CD4-positive, alpha-beta T cell (primary cell): ENCODE measurements at places on chromosomes 12 and 14.

DNA sequence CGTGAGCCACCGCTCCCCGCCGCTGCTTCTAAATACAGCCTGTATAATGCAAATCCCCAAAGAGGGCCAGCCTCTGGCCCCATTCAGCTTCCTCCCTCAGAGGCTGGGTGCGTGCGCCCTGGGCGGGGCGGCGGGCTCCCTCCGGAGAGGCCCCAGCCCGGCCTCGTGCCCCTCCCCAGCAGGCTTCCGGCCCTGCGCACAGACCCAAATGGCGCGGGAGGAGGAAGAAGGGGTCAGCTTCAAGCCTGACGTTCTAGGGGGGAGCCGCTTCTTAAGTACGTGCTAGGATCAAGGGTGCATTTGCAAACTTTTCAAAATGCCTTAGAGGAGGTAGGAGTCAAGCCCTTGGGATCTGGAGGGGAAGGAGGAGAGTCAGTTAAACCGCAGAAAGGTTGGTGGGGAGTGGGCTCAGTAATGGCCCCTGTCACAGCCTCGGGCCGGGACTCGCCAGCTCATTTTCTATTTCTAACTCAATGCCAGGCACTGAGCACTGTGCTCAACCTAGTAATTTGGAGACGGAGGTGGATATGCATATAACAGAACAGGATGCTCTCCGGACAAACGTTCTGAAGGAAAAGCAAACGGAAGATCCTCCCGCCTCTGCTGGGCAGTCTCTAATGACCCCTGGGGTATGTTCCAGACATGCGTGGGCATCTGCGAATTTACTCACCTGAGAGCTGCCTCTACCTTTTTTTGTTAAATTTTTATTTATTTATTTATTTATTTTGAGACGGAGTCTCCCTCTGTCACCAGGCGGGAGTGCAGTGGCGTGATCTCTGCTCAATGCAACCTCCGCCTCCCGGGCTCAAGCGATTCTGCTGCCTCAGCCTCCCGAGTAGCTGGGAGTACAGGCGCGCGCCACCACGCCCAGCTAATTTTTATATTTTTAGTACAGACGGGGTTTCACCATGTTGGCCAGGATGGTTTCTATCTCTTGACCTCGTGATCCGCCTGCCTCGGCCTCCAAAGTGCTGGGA, 32.3 kb downstream of the NINJ2 start:
- DNase-seq, result peak; percentile 41

- no peak for DNase-seq
Observed at GRCh38 chr12:110705309-110705708, 16.4 kb upstream of the HVCN1 start.

GRCh38 chr12:30461026-30461615, 234.5 kb downstream of the IPO8 start:
- no peak for DNase-seq

GRCh38 chr12:12979126-12979525, 20.9 kb downstream of the HEBP1 start:
- no peak for DNase-seq

- DNase-seq, result peak; percentile 44
Observed at GRCh38 chr12:1122786-1123185, 131.8 kb downstream of the ERC1 start.

DNA sequence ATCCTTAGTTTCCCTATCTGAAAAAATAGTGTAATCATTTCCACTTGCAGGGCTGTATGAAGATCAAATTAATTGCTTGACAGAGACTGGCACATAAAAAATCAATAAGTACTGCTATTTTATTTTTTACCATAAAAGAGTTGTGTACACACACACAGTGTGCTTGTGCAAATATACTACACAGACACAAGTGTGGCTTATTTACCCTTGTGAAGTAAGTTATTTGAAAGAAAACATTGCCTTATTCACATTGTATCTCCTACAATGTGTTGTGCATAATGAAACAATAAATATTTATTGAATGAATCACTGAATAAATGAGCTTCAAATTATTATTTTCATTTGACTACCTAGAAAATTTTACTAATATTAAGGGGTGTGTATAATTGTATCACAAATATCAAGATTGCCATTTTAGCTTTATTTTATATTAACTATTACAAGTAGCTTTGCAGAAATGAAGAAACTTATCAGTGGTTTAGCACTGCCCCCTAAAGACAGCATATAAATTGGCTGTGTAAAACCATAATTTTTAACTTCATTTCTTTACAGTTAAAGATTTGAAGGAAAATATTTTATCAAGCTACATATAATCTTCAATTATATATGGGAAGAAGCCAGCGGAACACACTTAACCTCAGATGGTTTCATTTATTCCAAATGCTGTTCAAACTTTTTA, 11.3 kb downstream of the GARIN6 start:
- no peak for DNase-seq

GRCh38 chr12:132285991-132286681, 43.3 kb downstream of the GALNT9 start:
- no peak for DNase-seq

DNA sequence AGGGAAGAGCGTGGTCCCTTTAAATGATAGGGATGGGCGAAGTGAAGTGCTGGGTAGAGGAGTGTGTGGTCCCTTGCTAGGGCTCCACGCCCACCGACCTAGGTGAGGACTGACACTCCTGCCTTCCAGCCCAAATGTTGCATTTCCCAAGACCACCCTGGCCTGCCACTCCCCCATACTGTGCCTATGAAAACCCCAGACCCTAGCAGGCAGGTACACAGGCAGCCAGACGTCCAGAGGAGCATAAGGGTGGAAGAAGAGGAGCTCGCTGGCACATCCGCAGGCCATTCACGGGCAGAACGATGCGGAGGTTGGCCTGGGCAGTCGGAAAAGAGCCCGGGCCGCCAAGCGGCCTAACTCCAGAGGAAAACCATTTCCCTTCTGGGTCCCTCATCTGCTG, 817 bp upstream of the IPO8 start:
- no peak for DNase-seq

- DNase-seq, result no peak
Observed at GRCh38 chr14:59695198-59695597, 118.6 kb upstream of the CCDC175 start.

DNA sequence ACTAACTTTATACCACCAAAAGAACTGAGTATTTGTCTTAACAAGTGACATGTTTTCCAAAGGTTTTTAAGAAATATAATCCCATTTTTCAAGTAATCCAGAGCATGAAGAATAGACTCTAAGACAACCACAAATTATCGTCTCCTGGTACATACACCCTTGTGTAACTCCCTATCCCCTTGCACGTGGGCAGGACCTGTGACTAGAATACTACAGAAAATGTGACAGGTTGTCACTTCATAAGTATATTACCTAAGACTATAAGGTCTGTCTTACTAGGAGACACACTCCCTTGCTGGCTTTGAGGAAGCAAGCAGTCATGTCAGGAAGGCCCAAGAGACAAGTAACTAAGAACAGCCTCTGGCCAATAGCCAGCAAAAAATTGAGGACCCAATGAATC, 8.3 kb upstream of the TTC5 start:
- no peak for DNase-seq

GRCh38 chr12:96238336-96239047, 44.3 kb downstream of the ELK3 start:
- DNase-seq, result no peak

- no peak for DNase-seq
Observed at GRCh38 chr12:65113621-65114035, 7.5 kb downstream of the WIF1 start.

- no peak for DNase-seq
Observed at GRCh38 chr14:56125772-56126636, 7.8 kb downstream of the PELI2 start.

- no peak for DNase-seq
Observed at GRCh38 chr12:11081987-11082386, 10.1 kb downstream of the TAS2R43 start.

DNA sequence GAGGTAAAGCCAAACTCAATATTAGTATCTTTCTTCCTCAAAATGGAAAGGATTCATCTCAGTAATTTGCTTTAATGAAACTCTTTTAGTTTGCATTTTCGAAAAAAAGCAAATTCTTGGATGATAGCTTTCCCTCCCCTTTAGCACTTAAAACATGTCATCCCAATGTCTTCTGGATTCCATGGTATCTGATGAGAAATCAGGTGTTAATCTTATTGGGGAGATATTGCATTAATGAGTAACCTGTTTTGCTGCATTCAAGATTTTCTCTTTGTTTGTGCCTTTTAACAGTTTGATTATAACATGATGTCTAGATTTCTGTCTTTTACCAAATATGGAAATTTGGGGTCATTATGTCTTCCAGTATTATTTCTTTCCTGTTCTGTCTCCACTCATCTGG, 405.1 kb upstream of the FOXG1 start:
- no peak for DNase-seq

GRCh38 chr14:22929104-22929960, at the start of gene PRMT5:
Gene PRMT5 (minus strand): TSS chr14:22929376. CDS start chr14:22929361, 15 bp downstream.
- DNase-seq, result peak; percentile 99

DNA sequence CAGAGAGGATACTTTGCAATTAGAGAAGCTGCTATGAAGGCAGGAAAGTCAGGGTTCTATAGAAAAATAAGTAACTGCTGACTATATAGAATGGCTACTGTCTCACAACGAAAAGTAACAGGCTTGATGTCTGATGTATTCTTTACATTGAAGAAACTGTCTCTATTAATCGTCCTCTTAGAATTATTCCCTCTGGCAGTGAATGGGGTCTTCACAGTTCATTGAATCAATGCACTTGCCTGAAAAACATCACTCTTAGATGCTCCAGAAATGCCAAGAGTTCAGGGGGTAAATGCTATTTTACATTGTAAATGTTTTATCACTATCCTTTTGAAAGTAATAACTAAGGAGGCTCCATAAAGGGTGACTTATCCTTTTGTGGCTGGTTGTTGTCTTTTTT, 37.7 kb upstream of the CRACR2A start:
- DNase-seq, result no peak

DNA sequence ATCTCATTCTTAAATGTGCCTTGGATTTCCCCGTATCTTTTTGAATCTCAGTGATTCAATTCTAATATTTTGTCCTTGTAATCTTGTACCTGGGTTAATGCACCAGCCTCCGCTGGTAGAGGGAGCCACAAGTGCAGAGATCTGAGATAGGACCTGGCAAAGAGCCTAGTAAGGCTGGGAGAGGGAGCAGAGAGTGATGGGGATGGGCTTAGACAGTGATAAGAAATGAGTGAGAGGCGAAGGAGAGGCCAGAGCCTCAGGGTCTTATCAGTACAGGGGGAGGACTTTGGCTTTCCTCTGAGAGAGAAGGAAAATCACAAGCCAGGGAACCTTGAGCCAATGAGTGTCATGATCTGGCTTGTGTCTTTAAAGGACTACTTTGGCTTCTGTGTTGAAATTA, 30.5 kb upstream of the LMNTD1 start:
- DNase-seq, result no peak

- DNase-seq, result no peak
Observed at GRCh38 chr12:49800421-49801140, 27.6 kb downstream of the NCKAP5L start.

- no peak for DNase-seq
Observed at GRCh38 chr14:106222731-106223130, 696.3 kb downstream of the TMEM121 start.

- DNase-seq, result no peak
Observed at GRCh38 chr14:100900837-100901390, 2.6 kb downstream of the RTL1 start.

GRCh38 chr14:89617481-89618329, 200.7 kb upstream of the FOXN3 start:
- peak; percentile 19 for DNase-seq

GRCh38 chr14:22163051-22163450, 426.0 kb downstream of the DAD1 start:
- no peak for DNase-seq

GRCh38 chr14:77790566-77791224, 9.2 kb upstream of the ADCK1 start:
- no peak for DNase-seq
